ENCODE measurements at places on chromosomes 11 and 22.

GRCh38 chr11:57709802-57710367 lies 2.1 kb downstream of the MED19 start:
- DNase-seq = no peak

DNA sequence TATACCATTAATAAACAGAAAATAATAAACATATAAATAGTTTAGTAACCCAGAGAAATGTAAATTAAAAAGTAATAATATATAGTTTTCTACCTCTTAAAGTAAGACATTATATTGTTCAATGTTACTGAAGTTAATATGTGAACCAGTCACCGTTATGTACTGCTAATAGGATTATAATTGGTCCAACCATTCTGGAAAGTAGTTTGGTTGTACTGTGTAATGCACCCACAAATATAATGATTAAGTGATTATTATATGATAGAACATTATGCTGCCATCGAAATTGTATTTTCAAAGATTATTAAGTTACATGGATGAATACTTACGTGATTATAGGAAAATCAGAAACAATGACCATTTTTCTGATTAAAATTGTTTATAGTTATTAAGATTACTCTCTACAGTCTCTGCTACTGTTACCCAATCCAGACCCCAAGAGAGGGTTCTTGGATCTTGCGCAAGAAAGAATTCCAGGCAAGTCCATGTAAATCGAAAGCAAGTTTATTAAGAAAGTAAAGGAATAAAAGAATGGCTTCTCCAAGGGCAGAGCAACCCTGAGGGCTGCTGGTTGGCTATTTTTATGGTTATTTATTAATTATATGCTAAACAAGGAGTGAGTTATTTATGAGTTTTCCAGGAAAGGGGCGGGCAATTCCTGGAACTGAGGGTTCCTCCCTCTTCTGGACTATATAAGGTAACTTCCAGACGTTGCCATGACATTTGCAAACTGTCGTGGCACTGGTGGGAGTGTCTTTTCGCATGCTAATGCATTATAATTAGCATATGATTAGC lies 50.1 kb downstream of the ACER3 start:
- no peak for DNase-seq

GRCh38 chr11:78080818-78081495 lies 1.3 kb upstream of the NDUFC2 start:
- DNase-seq = no peak

DNA sequence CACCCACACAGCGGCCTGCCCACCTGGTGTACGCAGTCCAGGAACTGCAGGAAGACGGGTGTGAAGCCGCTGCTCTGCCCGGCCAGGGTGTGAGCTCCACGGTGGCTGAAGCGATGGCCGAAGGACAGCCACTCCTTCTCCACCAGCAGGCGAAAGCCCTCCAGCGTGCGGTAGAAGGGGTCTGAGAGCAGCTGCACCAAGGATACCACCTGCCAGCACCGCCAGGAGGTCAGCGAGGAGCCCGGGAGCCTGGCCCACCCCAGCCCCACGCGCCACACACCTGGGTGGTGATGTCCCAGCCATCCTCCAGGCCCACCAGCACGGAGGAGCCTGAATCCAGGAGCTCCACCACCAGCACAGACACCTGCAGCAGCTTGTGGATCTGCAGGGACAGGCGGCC lies 19.6 kb downstream of the SBF1 start:
- DNase-seq = no peak

DNA sequence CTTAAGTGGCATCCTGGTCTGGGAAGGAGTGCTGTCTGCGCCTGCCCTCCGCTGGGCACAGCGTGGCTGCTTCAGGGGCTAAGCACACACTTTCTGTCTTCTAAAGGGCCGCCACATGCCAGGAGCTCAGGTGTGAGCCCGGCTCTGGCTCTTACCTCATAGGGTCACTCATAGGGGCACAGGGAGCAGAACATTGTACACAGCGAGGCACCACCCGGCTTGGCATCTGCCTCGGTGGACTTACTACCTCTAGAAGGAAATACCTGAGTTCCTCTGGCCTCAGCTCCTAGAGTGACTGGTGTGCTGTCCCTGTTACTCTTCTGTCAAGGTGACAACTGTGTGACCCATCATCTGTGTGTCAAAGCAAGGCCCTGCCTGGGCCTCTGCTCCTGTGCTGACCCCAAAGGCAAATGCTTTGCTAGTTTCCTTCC lies 13.4 kb downstream of the NEAT1 start:
- no peak for DNase-seq

DNA sequence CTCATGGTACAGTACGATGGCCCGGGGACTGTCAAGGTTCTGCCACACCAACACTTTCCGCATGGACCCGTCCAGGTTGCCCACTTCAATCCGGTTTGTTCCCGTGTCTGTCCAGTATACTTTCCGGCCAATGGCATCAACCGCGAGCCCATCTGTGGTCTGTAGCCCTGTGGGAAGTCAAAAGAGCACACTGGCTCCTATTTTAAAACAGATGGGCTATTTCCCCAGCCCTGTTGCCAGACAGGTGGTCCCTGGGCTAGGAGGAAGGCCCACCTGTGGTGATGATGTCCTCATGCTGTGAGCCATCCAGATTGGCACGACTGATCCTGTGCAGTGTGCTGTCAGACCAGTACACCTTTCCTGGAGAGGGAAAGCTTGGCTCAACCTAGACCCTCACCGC lies 30.4 kb upstream of the CKAP5 start:
- no peak for DNase-seq

DNA sequence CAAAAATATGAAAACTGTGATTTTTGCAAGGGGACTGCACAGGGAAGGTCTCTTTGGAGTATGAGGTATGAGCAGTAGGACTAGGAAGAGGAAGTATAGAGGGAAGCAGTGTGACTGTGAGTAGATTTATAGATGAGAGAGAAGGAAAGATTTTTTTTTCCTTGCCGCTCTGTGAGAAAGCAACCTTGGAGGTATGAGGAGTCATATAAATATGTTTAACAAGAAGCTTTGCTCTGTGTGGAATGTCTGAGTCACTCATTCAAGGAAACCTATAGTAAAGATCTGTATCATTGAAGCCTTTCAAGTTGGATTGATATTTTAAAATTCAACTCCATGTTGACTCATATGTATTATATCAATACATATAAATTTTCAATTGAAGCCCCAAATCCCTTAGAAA lies 26.2 kb downstream of the DNHD1 start:
- DNase-seq = no peak

GRCh38 chr11:64306876-64307622 lies 1.7 kb downstream of the ESRRA start:
- no peak for DNase-seq
